ENCODE measurements at places on chromosomes 1 and 21.

- no peak for DNase-seq
Measured at GRCh38 chr1:15941899-15942660, 33.8 kb downstream of the ZBTB17 start.

- DNase-seq = no peak
Measured at GRCh38 chr1:191520345-191520744, 637.9 kb upstream of the RGS18 start.

DNA sequence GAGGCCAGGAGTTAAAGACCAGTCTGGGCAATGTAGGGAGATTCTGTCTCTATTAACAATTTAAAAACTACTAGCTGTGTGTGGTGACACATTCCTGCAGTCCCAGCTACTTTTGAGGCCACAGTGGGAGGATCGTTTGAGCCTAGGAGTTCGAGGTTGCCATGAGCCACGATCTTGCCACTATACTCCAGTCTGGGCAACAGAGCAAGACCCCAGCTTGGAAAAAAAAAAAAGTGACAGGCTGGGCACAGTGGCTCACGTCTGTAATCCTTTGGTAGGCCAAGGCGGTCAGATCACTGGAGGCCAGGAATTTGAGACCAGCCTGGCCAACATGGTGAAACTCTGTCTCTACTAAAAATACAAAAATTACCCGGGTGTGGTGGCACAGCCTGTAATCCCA, 26.8 kb downstream of the HP1BP3 start:
- DNase-seq = no peak

DNA sequence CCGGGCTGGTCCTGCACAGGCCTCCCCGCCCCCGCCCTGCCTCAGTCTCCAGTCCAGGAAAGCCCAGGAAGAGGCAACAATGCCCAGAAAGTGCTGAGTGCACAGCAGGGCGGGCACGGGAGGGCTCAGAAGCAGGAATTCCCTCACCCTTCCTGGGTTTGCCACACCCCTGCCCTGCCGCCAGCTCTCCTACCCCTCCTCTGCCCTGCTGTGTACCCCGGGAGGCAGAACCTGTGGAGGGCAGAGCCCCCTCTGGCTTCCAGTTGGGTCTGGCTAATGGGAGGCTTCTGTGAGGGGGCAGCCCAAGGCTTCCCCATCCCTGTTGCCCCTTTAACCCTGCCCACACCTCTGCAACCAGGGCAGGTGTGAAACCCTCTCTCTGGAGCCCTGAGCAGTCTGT, 47.5 kb upstream of the CSF3R start:
- DNase-seq = no peak

- no peak for DNase-seq
Measured at GRCh38 chr1:106680776-106681344, 375.6 kb upstream of the PRMT6 start.

DNA sequence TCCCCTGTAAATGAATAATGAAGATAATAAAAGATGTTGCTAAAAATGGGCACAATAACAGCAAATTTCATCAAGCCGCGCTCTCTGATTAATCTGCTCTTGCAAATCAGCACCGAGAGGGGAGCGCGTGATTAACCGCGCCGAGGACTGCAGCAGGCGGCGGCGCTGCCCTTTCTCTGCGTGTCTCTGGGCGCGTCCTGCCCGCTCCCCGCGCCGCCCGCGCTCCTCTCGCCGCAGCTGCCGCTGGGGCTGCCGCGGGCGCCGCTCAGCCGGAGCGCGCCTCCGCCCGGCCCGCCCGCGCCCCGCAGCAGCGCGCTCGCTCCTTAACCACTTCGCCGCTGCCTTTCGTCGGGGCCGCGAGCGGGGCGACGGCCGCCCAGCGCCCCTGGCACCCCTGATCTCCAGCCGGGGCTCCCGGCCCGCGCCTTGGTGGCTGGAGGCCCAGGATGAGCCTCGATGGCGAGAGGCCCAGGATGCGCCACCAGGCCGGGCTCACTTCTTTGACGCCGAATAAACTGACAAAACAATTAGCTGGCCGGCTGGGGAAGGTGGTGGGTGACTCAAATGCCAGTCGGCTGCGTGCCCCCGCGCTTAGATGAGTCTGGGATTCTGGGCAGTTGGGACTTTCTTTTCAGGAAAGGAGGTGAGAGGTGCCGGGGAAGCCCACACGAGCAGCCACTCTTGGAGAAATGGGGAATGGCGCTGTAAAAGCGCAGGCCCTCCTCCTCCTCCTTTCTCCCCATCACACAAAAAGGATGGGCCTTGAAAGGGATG, 221.4 kb upstream of the PKN2 start:
- peak; percentile 3 for DNase-seq
